ENCODE measurements at places on chromosomes 12 and 14. TPM values are rescaled to one million over a fixed set of nuclear protein-coding genes. Genes with fewer than 3 reads are reported as not detected.

GRCh38 chr12:109715310-109716091 is 1.9 kb downstream of the FAM222A start:
- no peaks in the 10 kb centered on the region for H3K27me3 ChIP-seq
- DNase-seq: no peak
- H3K4me1 ChIP-seq: peaks cover 13% of the 10 kb centered on the region
- peak overlapping the region; percentile 78 for H3K4me3 ChIP-seq
- H3K36me3 ChIP-seq: no peaks in the 10 kb centered on the region
- no peak overlapping the region for H3K27ac ChIP-seq

DNA sequence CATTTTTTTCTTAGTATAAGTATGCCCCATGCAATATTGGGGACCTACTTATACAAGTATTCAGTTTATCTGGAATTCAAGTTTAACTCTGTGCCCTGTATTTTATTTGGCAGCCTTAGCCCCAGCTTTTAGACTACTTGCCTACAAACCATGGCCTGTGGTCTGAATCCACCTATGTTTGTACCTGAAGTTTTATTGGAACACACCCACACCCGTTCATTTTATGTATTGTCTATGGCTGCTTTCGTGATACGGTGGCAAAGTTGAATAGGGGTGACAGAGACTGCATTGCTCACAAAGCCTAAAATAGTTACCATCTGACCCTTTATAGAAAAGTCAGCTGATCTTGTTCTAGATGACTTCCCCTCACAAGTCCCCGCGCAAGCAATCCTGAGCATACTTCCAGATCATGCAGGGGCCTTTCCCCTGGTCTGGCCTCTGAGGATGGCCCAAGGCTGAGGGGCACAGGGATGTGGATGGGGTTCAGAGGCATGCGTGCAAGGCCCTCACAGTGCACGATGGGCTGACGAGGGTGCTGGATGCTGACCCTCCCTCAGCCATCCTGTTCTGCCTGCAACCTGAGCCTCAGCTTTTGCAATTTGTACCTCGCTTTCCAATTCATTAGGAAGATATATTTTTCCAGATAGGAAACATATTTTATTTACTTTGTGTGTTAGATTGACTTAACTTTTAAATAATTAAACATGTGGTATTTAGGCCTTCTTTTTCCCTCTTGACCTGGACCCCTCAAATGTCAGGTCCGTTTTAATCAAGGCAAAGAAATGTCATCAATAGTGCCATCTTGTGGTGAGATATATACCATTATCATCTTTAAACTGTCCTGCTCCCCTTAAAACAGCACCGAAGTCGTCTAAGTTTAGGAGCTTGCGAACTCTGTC is 527.3 kb upstream of the CCDC196 start:
- H3K27me3 ChIP-seq: peaks cover 36% of the 10 kb centered on the region
- H3K4me1 ChIP-seq: no peaks in the 10 kb centered on the region
- peak; percentile 55 for DNase-seq
- H3K4me3 ChIP-seq: no peak overlapping the region

DNA sequence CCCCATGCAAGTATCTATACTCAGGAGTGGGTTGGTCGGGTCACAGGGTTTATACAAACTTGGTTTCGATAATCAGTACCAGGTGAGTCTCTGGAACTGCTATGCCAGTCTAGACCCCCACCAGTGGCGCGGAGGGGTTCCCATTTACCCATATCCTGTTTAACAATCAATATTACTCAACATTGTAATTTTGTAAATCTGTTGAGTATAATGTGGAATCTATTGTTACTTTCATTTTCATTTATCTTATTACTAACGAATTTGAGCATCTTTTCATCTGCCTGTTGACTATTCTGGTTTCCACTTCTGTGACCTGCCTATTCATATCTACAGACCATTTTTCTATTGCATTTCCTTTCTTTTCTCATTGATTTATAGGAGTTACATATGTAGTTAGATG is 275.2 kb upstream of the CRY1 start:
- H3K27ac ChIP-seq: no peak overlapping the region
- no peaks in the 10 kb centered on the region for H3K36me3 ChIP-seq
- no peak overlapping the region for H3K4me3 ChIP-seq

GRCh38 chr14:81400852-81401251 is 728 bp upstream of the STON2 start:
- H3K27me3 ChIP-seq: no peaks in the 10 kb centered on the region
- peaks cover 51% of the 10 kb centered on the region for H3K4me1 ChIP-seq
- no peaks in the 10 kb centered on the region for H3K36me3 ChIP-seq
- H3K27ac ChIP-seq: peak overlapping the region; percentile 99

GRCh38 chr12:106033161-106033675 is 105.5 kb downstream of the NUAK1 start:
- no peaks in the 10 kb centered on the region for H3K36me3 ChIP-seq
- peaks cover 43% of the 10 kb centered on the region for H3K4me1 ChIP-seq
- DNase-seq: no peak
- H3K4me3 ChIP-seq: no peak overlapping the region
- no peaks in the 10 kb centered on the region for H3K27me3 ChIP-seq
- no peak overlapping the region for H3K27ac ChIP-seq

DNA sequence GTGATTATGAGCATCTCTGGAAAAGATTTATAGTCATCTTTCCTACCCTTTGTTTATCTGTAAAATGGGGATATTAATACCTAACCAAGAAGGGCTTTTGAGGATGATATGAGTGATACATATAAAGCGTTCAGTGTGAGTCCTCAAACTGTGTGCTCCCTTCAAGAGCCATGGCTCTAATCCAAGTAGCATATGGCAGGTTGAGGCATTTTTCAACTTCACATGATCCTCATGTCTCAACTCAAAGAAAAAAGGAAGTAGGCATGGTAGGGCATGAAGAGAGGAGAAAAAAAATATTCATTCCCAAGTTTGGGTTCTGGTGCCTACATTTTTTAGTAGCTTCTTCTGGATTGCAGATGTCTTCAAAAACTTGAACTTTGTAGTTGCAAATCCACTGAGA is 286.3 kb upstream of the ATP2B1 start:
- DNase-seq: no peak
- no peaks in the 10 kb centered on the region for H3K4me1 ChIP-seq
- H3K4me3 ChIP-seq: no peak overlapping the region
- no peaks in the 10 kb centered on the region for H3K27me3 ChIP-seq
- no peak overlapping the region for H3K27ac ChIP-seq
- no peaks in the 10 kb centered on the region for H3K36me3 ChIP-seq

- H3K27ac ChIP-seq: no peak overlapping the region
- peaks cover 56% of the 10 kb centered on the region for H3K27me3 ChIP-seq
- H3K4me3 ChIP-seq: no peak overlapping the region
- no peak for DNase-seq
- no peaks in the 10 kb centered on the region for H3K4me1 ChIP-seq
- H3K36me3 ChIP-seq: no peaks in the 10 kb centered on the region
Measured at GRCh38 chr14:94844593-94845152, 74.8 kb upstream of the GSC start.

GRCh38 chr12:45575417-45575816 is 154.1 kb upstream of the ARID2 start:
- H3K4me1 ChIP-seq: no peaks in the 10 kb centered on the region
- H3K27ac ChIP-seq: no peak overlapping the region
- no peak for DNase-seq
- H3K36me3 ChIP-seq: no peaks in the 10 kb centered on the region
- H3K27me3 ChIP-seq: no peaks in the 10 kb centered on the region

DNA sequence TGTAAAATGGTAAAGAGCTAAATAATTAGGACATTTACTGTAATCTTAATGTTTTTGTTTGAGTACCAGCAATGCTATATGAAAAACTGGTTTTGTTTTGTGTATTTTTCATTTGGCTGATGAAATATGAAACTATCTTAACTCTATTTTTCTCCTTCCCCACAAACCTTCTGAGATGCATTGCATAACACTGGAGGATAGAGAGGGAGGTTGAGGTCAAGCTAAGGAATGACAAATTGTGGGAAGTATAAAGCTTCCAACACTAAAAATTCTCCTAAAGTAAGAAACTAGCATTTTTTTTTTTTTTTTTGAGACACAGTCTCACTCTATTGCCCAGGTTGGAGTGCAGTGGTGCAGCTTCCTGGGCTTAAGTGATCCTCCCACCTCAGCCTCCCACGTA is 31.5 kb upstream of the SRP54 start:
- no peak overlapping the region for H3K27ac ChIP-seq
- no peak overlapping the region for H3K4me3 ChIP-seq
- H3K36me3 ChIP-seq: no peaks in the 10 kb centered on the region
- no peak for DNase-seq

- DNase-seq: peak; percentile 74
- H3K4me1 ChIP-seq: peaks cover 34% of the 10 kb centered on the region
- peak overlapping the region; percentile 69 for H3K27ac ChIP-seq
- H3K36me3 ChIP-seq: no peaks in the 10 kb centered on the region
Measured at GRCh38 chr14:62031504-62031903, 269.3 kb downstream of the SNAPC1 start.

DNA sequence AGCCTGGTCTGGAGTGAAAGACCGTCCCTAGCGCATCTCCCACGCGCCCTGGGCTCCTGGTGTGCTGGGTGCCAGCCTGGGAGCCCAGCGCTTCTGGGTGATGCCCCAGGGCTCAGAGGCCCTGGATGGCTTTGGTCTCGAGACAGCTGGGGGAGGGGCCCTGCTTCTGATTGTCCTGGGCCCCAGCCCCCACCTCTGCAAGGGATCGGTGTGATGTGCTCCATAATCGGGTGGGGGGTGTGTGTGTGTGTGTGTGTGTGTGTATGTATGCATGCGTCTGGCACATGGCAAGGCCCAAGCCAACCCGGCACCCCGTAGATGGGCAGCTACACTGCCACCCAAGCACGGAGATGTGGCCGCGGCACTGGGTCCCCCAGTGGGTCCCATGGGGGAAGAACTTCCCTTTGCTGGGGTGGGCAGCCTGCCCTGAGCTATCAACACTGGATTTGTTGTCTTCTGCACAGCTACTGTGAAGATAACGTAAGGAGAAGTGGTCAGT is 3.1 kb downstream of the ZBTB42 start:
- DNase-seq: peak; percentile 44
- no peaks in the 10 kb centered on the region for H3K36me3 ChIP-seq
- peaks cover 38% of the 10 kb centered on the region for H3K4me1 ChIP-seq
- H3K4me3 ChIP-seq: no peak overlapping the region

DNA sequence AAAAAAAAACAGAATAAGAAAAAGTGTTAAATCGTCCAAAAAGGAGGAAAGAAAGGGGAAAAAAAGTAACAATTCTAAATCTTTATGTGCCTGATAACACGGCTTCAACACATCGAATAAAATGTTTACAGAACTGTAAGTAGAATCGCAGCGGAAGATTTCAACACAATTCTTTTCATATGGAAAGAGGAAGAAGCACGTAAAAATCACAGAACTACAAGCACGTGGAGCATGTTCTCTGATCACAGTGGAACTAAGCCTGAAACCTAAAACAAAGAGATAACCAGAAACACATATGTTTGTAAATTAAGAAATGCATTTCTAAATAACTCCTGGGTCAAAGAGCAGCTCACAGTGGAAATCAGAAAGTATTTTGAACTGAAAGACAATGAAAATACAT is 8.7 kb downstream of the CLEC7A start:
- DNase-seq: no peak
- no peak overlapping the region for H3K4me3 ChIP-seq
- no peaks in the 10 kb centered on the region for H3K36me3 ChIP-seq
- H3K4me1 ChIP-seq: no peaks in the 10 kb centered on the region
- H3K27ac ChIP-seq: no peak overlapping the region

FGF23 gene
- total RNA-seq: not detected

DNA sequence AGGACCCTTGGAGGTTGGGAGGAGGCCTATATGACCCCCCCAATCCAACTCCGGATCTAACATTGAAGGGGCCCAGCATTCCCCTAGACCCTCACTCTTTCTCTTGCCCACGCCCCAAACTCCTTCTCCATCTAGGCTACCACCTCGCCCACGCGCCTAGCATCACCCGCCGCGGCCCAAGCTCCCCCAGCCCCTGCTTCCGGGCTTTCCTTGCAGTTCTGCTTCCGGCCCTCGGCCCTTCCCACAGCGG is 445 bp downstream of the CERS5 start:
- peak overlapping the region; percentile 15 for H3K27ac ChIP-seq
- no peaks in the 10 kb centered on the region for H3K36me3 ChIP-seq
- H3K4me1 ChIP-seq: peaks cover 8% of the 10 kb centered on the region
- DNase-seq: no peak
- H3K4me3 ChIP-seq: peak overlapping the region; percentile 95

DNA sequence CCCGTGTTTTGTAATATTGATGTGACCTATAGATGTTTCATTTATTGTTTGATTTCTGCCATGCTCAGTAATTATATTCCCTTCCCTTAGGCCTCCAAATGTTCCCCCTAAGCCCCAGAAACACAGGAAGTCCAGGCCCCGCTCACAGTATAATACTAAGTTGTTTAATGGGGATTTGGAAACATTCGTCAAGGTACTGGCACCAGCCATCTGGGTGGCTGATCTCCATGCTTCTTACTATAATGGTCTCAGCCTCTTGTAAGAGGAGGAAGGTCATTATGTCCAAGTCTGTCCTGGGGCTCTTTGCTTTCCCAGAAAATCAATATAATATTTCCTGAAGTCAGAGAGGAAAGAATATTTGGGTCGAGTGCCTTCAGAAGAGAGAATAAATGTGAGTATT is 130.9 kb downstream of the KICS2 start:
- H3K4me1 ChIP-seq: peaks cover 25% of the 10 kb centered on the region
- peaks cover 3% of the 10 kb centered on the region for H3K36me3 ChIP-seq
- no peaks in the 10 kb centered on the region for H3K27me3 ChIP-seq
- no peak overlapping the region for H3K27ac ChIP-seq
- H3K4me3 ChIP-seq: no peak overlapping the region
- DNase-seq: no peak
